ENCODE measurements at places on chromosomes 16 and 17. TPM values are rescaled to one million over a fixed set of nuclear protein-coding genes. Genes with fewer than 3 reads are reported as not detected.

Gene KRT33A
- not detected for total RNA-seq

Gene CLDN7
- 17.2 TPM for total RNA-seq

Gene P2RX5
- total RNA-seq: 0.99 TPM

Gene MEAK7
- total RNA-seq: 17.3 TPM

Gene RAP1GAP2
- total RNA-seq: 0.33 TPM

Gene EMP2
- 22.5 TPM for total RNA-seq

Gene ABCA6
- 23.1 TPM for total RNA-seq

Gene SDR42E1
- 0.77 TPM for total RNA-seq

Gene DLX4
- total RNA-seq: not detected

Gene NSRP1
- total RNA-seq: 12.7 TPM

Gene OR3A1
- not detected for total RNA-seq

Gene TEKT1
- not detected for total RNA-seq

Gene ACAP1
- 2.1 TPM for total RNA-seq

Gene FBXO39
- 0.66 TPM for total RNA-seq

Gene TAF15
- total RNA-seq: 57.8 TPM

Gene FBXL16
- total RNA-seq: not detected
